Omental fat pad (tissue), 4 donors: ENCODE measurements at places on chromosomes 1 and 21.

DNA sequence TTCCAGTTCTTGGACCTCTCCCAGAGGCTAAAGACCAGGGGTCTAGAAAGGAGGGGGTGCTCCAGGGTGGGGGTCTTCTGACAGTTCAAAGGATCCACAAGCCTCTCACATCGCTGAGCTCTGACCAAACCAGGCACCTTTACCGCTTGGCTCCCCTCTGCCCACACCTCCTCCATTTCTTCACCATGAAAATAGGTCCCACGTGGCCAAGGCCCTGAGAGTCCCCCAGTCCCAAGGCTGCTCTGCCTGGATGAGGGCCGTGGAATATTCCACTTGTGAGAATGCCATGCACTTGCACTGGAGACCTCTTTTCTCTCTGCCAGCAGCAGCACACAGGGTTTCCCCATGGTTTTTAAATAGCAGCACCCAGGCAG is 87.4 kb downstream of the ITPKB start:
- no peak for DNase-seq

DNA sequence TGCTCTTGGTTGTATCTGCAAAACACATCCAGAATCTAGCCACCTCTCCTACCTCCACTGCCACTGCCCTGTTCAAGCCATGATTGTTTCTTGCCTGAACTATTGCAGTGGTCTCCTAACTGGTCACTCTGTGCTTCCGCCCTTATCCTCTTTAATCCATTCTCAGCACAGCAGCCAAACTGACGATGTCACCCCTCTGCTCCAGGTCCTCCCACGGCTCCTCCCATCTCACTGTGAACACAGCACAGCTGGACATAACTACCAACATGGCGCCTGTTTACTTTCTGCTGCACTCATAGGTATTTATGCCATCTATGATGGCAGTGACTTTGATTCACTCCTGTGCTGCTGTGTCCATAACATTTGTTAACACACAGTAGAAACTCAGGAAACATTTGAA is 406.7 kb downstream of the DISC1 start:
- no peak for DNase-seq

GRCh38 chr1:234398849-234399381 is 25.7 kb downstream of the COA6 start:
- no peak for DNase-seq

GRCh38 chr1:47209725-47210325 is 20.0 kb upstream of the PDZK1IP1 start:
- no peak for DNase-seq

GRCh38 chr1:27004471-27005165 is 8.0 kb downstream of the TENT5B start:
- DNase-seq = no peak

GRCh38 chr1:31627930-31628559 is 10.6 kb downstream of the HCRTR1 start:
- DNase-seq = no peak

GRCh38 chr1:109909561-109909960 is 1.1 kb upstream of the CSF1 start:
- DNase-seq = no peak

GRCh38 chr1:191388283-191388682 is 770.0 kb upstream of the RGS18 start:
- DNase-seq = no peak

DNA sequence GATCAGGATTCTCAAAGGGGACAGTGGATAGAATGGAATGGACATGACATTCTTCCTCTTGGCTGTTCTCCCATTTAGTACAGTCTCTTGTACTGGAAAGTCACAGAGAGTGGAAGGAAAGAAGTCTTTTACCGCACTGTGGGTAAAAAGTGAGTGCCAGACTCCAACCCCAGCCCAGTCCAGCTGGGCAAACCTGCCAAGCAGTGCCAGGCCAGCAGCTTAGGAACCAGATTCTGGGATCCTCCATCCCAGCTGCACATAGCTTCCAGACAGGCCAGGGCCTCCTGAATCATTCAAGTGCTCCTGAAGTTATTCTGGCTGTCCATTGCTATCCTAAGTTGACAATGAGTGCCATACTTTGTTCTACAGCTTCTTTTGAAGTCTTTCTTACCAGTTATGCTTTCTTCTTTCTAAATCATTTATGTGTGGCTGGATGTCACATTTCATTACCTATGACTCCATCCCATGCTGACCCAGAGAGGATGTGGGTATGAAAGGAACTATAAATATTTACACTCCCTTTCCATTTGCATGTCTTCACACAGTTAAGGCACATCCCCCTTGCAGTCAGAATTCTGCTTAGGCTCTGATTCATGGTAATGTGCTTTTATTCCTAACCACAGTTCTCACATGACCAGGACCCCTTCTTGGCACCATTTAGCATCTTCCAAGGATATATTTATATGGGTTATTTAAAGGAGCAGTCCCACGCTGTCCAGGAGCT is 88.9 kb downstream of the AK5 start:
- DNase-seq = no peak

GRCh38 chr1:200857804-200858203 is 15.0 kb upstream of the GPR25 start:
- no peak for DNase-seq

DNA sequence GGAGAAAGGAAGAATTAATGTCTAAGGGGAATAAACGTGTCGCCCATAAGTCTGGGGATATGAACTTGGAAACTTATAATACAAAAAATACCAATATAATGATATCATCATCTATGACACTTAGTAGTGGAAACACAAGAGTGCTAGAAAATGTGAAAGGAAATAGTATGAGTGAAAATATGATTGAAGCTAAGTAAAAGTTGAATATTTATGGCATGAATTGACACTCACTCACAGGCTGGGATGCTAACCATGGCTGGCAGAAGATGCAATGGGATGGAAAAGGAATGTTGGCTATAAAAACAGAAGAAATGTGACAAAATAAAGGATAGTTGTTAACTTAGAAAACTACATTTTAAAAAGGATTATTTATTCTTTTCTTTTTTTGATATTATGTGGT is 120.1 kb downstream of the XPR1 start:
- no peak for DNase-seq

DNA sequence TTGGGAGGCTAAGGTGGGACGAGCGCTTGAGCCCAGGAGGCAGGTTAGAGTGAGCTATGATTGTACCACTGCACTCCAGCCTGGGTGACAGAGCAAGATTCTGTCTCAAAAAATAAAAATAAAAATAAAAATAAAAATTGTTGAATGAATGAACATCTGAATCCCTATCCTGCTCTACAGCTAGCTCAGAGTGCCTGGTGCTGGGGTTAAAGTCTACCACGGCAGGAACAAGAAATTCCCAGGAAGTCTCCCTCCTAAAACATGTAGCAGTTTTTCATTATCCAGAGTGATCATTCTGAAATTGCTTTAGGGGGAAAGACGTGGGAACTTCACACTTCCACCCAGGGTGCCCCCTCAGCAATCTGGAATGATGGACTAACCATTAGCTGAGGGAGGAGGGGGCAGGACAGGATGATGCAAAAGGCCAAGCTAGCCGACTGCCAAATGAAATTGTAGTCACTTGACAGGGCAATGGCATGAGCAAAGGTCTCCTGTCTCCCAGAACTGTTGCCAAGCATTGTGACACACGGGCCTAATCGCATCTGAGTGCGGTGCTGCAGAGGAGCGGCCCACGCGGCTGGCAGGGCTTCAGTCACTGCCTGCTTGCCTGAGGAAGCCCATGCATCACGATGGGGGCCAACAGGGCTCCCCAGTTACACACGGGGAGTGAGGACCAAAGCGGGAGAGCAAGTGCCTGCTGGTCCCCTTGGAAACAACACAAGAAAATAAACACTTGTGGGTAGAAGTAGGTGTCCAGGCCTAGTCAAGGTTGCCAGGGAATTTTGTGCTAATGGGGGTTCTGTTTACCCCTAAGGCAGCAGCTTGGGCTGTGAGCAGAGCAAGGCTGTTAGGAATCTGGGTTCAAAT is 85.7 kb downstream of the NENF start:
- DNase-seq = no peak

DNA sequence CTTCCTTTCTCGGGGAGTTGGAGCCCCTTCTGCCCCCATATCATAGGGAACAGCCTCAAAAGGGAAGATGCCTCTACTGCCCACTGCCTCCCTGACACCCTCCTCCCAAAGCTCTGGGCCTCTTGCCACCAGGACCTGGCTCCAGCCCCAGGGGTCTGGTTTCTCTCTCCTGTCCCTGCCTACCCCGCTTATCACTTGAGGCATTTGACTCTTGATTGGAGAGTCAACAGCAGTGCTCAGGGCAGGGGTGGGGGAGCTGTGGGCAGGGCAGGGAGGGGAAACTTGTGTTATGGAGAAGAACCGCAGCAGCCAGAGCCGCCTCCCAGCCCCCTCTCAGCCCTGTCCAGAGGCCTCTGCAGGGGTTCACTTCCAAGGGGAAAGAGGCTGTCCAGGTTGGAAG is 573 bp downstream of the TRIM63 start:
- no peak for DNase-seq

DNA sequence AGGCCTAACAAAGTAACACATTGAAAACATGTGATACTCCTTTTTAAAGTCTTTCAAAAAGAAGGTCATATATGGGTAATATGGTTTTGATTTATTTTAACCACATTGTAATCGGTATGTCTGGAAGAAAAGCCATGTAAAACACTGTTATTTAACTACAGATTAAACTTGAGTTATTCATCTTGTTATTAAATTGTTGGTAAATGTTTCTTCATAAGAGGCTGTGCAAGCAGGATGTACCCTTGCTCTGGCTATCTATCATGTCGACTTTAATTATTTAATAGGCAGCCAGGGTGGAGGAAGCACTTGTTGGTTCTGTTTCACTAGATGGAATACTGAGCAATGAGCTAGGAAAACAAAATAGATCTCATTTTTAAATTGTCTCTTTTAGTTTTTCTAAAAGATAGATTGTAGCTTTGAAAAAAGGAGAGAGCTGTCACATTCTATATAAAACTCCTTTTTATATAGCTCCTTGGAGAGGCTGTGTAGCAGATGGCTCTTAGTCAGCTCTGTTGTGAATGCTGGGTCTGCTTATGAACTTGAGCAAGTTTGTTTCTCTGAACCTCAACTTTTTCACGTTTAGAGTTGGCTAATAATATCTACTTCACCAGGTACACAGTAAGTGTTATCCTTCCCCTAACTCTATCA is 39.5 kb downstream of the LRRC8B start:
- no peak for DNase-seq

GRCh38 chr1:110749960-110750359 is 75.2 kb upstream of the KCNA3 start:
- no peak for DNase-seq

DNA sequence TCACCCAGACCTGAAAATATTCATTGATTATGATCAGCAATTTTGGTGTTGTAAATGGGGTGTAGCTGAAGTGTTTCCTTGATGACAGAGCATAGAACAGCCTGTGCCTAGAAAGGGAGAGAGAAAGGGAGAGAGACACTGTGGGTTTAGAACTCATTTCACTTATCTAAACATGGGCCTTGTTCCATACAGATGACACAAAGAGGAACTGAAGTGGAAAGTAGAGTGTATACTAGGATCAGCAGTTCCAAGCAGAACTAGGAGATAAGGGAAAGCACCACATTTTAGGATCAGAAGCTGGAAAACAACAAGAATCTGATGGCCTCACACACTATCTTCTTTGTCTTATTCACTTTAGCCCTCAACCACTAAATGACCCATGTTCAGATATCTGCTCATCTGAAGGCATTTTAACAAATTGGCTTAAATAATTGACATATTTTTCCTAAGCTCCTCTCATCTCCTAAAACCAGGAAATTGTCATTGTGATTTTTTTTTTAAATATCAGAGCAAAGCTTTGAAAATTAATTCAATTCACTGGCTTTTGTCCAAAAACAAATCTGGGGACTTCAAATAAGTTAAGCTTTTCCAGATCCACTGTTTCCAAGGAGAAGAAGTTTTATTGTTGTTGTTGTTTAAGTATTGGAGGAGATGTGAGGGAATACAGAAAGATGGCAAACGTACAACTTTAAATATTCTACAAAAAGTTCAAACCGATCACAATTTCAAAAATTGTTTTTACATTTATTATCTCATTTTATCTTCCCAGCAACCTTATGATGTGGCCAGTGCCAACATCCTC is 103.8 kb downstream of the LYPLAL1 start:
- no peak for DNase-seq

- DNase-seq = no peak
These were observed 465.2 kb downstream of the AJAP1 start for GRCh38 chr1:5119366-5120234.
